ENCODE measurements at places on chromosomes 3 and 15. TPM values are rescaled to one million over a fixed set of nuclear protein-coding genes. Genes with fewer than 3 reads are reported as not detected.

Gene KLHL6
- not detected for total RNA-seq

Gene SLC15A2
- total RNA-seq, result not detected

Gene SHF
- 2.0 TPM for total RNA-seq

Gene NR1I2
- total RNA-seq, result 0.08 TPM

Gene SLC28A2
- not detected for total RNA-seq

Gene GUCA1C
- not detected for total RNA-seq

Gene LCTL
- 1.3 TPM for total RNA-seq

Gene CACNA2D2
- total RNA-seq, result not detected

Gene CATSPER2
- total RNA-seq, result 1.3 TPM

Gene ABHD17C
- total RNA-seq, result 1.3 TPM

Gene RETNLB
- total RNA-seq, result not detected

Gene COL8A1
- total RNA-seq, result 42.2 TPM

Gene SLC33A1
- total RNA-seq, result 24.9 TPM

Gene KNL1
- total RNA-seq, result 83.2 TPM

Gene P2RY13
- total RNA-seq, result not detected

Gene ACP3
- not detected for total RNA-seq

Gene CTSH
- total RNA-seq, result 0.92 TPM

Gene TMCO5A
- not detected for total RNA-seq

Gene LNP1
- 4.1 TPM for total RNA-seq

Gene CTXN2
- total RNA-seq, result not detected

Gene LIPC
- 1.1 TPM for total RNA-seq

All from SJSA1 (cell line).